HS-27A (cell line): ENCODE measurements at places on chromosomes 7 and 10.
A peak's percentile ranks its signal among the peaks of the same experiment; 100 is the strongest.

GRCh38 chr10:112732277-112732921 is 217.6 kb upstream of the TCF7L2 start:
- no peak for DNase-seq

DNA sequence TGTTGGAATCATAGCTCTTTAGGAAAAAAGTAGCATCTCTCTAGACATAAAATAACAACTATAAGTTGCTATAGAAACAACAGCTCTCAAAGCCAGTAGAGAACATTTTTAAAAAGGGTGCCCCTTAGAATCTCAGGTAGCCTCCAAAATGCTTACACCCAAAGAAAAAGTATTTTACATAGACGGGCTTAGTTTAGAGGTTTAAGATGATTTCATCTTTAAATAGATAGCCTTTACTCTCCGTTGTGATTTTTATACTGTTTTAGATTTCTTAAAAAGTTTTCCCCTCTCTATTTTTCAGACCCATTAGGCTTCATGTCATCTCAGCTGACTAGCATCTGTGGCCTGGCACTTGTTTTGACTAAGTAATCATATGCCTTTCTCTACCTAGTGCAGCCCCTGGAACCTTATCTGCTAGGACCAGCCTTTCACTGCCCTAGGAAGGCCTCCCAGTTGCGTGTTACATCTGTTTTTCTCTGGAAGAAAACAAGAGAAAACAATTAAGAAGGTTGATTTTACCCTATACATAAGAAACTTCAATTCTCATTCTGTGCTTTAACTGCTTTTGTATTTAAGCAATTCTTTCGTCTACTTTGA is 6.9 kb upstream of the BPGM start:
- DNase-seq = no peak

DNA sequence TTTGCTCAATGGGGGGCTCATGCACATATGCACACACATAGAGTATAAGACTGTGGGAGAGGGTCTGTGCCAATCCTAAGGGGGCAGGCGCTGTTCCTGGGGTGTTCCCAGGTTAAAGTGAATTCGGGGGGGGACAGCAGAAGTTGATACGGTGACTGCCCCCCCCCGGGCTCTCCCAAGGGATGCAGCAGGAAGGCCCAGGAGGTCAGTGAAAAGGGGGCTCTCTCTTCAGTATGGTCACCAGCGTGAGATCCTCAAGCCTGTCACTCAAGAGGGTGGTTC is 32.4 kb downstream of the SPDYE6 start:
- no peak for DNase-seq

DNA sequence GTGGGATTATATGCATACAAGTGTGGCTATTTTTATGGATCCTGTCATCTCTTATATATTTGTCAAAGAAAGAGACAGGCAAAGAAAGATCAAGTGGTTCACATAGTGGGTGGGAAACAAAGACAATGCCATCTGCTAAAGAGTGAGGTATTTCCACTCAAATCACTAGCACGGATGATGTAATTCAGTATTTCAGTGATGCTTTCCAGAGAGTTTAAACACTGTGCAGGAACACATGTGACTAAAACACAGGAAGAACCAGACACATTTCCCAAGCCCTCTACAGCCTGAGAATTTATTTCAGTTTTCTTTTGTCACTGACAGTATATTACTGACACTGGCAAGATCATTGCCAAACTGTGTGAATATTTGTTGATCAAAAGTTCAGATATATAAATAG is 885.7 kb upstream of the CELF2 start:
- no peak for DNase-seq

DNA sequence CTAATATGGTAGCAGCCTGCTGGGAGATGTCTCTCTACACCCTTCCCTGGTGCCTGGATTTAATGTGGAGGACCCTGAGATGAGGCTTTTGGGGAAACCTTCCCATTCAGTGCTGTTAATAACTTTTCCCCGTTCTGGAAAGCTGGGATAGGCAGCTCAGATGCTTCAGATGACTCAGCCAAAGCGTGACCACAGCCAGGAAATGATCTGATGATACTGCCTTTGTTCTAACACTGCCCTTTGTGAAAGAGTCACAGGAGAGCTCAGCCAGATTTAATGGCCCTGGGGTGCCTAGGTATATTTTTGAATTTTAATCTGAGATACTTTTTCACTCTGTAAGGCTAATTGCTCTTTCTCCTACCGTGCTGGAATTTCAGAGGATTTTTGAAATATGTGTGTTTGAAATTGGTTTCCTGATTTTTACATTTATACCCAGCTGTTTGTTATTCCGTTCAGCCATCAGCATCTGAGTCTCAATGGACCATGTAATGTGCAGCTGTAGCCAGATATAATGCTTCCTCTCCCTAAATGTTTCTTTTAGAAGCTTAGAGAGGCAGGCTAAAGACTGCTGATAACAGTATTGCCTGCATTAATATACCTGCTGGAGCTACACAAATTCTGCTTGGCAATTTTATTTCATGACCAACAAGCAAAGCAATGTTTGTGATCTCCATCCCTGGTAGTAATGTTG is 17.8 kb downstream of the CELF2 start:
- DNase-seq = peak; percentile 11

- no peak for DNase-seq
Observed at GRCh38 chr7:134781171-134781570, 1.7 kb downstream of the CALD1 start.

GRCh38 chr7:88229302-88229995 is 9.6 kb upstream of the SRI start:
- DNase-seq = no peak

GRCh38 chr7:94368371-94368791 is 26.3 kb upstream of the COL1A2 start:
- DNase-seq = no peak

DNA sequence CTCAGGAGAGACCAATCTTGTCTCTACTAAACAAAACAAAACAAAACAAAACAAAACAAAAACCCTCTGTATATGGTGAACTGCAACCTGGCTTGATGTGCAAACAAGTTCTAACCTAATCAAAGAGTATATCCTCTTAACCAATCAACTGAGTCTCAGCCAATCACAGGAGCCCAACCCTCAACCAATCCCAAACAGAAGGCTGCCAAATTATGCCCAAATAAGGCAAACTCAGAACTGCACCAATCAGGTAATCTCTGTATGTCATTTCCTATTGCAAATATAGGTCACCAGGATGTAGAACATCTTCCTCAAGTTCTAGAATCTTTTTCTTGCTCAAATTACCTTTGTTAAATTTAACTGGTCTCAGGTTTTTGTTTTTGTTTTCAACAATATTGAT is 5.2 kb downstream of the FAM133B start:
- no peak for DNase-seq

- DNase-seq = no peak
Observed at GRCh38 chr7:75971961-75972763, 22.2 kb downstream of the TMEM120A start.

DNA sequence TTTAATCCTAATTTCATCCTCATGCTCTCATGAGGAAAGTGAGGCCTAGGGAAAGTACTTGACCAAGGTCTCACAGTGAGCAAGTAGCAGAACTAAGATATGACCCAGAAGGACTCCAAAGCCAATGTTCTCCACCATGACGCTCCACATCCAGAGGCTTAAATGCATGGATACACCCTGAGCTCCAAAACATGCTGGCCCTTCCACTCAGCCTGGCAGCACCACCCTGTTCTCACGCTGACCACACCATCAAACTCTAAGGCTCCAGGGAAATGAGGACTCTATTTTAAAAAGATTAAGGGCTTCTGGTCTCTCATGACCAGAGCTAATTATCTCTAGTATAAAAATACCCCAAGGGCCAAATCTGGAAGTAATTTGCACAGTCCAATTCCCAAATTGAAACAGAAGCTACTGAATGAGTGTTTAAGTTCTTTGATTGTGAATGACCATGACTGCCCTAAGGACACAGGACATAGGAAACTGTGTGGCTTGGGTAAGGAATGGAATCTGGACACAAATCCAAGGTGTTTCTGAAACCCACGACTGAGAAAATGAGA is 71.1 kb upstream of the ABLIM1 start:
- no peak for DNase-seq

GRCh38 chr7:37388811-37389210 is 59.9 kb downstream of the ELMO1 start:
- DNase-seq = no peak

DNA sequence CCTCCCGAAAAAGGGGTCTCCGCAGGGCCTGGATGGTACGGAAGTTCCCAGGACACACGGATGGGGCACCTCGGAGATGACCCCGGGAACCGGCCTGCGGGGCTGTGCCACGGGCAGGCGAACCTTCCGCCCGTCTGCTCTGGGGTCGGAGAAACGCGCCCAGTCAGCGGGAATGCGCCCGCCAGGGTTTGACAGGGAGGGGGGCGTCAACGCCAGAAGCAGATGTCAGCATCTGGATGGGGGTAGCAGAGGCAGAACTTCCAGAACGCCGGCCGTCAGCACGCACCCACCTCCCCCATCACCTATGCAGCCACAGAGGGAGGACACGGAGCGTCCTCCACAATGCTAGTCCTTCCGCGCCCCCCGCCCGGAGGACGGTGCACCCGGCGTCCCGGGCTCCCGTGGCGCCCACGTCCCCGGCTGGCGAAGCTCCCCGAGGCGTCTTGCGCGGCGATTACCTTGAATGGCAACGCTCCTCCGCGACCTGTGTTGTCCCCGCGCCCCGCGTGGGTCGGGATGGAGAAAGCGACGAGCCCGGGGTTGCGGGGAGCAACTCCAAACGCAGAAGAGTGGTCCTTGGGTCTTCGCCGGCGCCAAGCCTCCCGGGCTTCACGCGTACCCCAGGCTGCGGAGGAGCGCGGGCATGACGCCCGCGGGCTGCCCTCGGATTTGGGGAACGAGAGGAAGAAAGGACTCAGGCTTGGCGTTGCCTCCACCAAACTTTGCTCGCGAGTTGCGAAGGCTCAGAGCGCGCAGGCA is 561 bp downstream of the FGFR2 start:
- no peak for DNase-seq

DNA sequence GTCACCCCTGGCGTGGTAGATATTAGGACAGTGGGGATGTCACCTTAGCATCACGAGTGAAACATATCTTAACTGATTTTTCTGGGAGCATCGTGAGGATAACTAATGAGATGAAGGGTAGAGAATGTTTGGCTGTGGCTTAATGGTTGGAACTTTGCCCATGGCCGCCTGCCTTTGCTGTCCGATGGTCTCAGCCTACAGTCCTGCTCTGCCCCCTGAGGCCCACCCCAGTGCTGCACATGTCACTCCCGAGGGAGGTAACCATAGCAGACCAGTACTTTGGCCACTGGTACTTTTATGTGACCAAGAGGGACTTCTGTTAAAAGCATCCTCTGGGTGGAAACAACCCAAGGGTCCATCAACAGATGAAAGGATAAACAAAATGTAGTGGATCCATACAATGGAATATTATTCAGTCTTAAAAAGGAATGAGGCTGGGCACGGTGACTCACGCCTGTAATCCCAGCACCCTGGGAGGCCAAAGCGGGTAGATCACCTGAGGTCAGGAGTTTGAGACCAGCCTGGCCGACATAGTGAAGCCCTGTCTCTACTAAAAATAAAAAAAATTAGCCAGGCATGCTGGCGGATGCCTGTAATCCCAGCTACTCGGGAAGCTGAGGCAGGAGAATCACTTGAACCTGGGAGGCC is 58.4 kb downstream of the TACR2 start:
- DNase-seq = no peak

DNA sequence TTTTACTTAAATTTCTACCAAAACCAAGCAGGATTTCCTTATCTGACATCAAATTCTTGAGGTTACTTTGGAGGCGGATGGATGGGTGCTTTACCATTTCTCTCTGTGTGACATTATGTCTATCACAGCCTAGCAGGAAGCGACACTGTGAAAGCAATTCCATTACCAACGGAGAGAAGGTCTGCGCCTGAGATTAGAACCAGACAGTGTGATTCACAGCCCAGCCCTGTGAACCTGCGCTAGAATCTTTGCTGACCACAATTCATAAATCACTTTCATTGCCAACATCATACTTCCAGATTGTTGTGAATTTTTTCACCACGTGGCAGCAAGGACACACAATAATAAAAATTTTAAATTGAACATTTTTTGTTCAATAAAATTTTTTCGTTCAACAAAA is 126.5 kb downstream of the CUBN start:
- DNase-seq = no peak

- no peak for DNase-seq
Observed at GRCh38 chr10:86329896-86330680, 36.5 kb downstream of the GRID1 start.

- no peak for DNase-seq
Observed at GRCh38 chr10:122725768-122726167, 26.1 kb upstream of the C10orf120 start.

DNA sequence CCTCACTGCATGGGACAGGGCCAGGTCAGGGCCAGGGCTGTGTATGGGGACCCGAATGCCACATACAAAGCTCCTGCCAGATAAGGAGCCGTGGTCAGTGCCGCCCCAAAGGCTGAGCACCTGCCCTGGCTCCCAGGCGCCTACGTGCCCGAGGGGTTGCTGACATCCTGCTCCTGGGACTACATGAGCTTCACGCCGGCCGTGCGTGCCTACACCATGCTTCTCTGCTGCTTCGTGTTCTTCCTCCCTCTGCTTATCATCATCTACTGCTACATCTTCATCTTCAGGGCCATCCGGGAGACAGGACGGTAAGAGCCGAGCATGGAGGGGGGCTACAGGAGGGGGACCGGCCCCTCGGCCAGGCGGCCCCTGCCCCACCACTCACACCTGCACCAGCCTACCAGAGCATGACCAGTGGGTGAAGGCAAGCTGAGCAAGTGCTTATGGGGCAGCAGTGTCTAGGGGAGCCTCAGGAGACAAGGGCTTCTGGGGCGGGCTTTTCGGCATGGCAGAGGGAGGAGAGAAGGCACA is 4.9 kb downstream of the OPN4 start:
- DNase-seq = no peak

DNA sequence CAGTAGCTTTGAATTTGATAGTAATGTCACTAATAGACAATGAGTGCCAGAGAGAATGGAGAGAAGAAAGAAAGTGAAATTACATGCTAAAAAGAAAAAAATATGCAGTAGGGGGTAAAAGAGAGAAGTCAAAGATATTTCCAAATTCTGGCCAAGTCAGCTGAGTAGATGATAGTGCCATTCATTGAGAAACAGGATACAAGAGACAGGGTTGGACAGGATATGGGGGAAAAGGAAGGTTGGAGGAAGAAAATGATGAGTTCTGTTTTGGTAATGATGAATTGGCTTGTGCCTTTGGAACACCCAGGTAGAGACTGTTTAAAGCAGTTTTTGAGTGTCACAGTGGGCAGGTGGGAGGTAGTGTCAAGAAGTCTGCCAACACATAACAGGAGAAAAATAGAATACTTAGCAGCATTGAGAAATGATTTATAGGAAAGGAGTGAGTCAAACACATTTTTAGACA is 78.3 kb downstream of the LRRC17 start:
- DNase-seq = no peak

GRCh38 chr10:58304099-58304633 is 30.6 kb upstream of the UBE2D1 start:
- no peak for DNase-seq

DNA sequence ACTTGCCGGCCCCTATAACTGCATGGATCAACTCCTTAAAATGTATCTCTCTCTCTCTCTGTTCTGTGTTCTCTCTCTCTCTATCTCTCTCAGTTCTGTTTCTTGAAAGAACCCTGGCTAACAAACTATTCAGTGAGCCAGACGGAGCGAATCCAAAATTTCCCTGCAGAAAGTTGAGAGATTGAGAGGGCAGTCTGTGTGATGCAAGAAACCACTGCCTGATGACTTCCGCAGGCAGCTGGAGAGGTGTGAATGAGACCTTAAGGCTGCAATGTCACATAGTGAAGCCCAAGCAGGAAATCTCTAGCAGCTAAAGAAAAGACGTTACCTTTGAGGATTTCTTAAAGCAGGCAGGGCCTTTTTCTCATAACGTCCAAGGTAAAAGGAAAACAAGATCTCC is 17.3 kb downstream of the FAM107B start:
- no peak for DNase-seq
